ENCODE measurements at places on chromosomes 12 and 14. TPM values are rescaled to one million over a fixed set of nuclear protein-coding genes. Genes with fewer than 3 reads are reported as not detected.

STYK1 gene
- total RNA-seq: not detected

BEGAIN gene
- 0.31 TPM for total RNA-seq

CLEC1A gene
- total RNA-seq: 1.2 TPM

TMEM233 gene
- 0.51 TPM for total RNA-seq

RGS6 gene
- 22.1 TPM for total RNA-seq

DNA sequence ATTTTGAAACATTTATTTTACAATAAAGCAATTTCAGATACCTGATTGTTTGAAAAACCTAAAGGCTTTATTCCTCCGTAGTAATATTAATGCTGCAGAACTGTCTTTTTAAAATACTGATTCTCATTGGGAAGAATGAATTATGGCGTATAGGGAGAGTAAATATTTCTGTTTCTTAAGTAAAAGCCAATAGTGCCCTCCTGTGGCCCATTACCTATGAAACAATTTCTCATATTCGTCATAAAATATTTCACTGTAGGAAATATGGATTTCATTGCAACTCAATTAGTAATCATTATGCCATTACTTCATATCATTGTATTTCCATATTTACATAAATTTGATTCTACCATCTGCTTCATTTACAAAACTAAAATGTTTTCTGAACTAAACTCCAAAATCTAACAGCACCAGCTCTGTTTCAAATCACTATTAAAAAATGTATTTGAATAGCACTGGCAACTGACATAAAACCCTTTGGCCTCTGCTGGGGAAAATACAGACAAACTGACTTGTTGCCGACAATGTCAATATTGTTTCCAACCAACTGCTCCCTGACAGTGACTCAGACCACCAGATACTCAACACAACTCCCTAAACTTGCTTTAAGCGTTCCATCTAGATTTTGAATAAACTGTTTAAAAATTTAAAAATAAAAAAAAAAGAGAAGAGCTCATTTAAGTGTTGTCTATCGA is 290.3 kb downstream of the NAV3 start:
- H3K27ac ChIP-seq: no peak overlapping the region
- H3K4me3 ChIP-seq: no peak overlapping the region
- H3K36me3 ChIP-seq: peaks cover 16% of the 10 kb centered on the region
- no peak for DNase-seq
- H3K4me1 ChIP-seq: no peaks in the 10 kb centered on the region

GRCh38 chr12:57837864-57838562 is 8.5 kb downstream of the CTDSP2 start:
- H3K4me1 ChIP-seq: peaks cover 93% of the 10 kb centered on the region
- H3K27me3 ChIP-seq: no peaks in the 10 kb centered on the region
- DNase-seq: peak; percentile 58
- H3K36me3 ChIP-seq: no peaks in the 10 kb centered on the region

Measured in heart right ventricle (tissue), 16 donors.